Activated CD4-positive, alpha-beta T cell treated with anti-CD3 and anti-CD28 coated beads, Interleukin-2, Interleukin-6, amounts not matched to agents 100 ng/mL and 50 ng/mL, durations not matched to agents 16 hours and 8 hours (primary cell): ENCODE measurements at places on chromosomes 13 and 19.
A peak's percentile ranks its signal among the peaks of the same experiment; 100 is the strongest.

GRCh38 chr13:20891034-20891433, 11.5 kb downstream of the XPO4 start:
- DNase-seq, result no peak

DNA sequence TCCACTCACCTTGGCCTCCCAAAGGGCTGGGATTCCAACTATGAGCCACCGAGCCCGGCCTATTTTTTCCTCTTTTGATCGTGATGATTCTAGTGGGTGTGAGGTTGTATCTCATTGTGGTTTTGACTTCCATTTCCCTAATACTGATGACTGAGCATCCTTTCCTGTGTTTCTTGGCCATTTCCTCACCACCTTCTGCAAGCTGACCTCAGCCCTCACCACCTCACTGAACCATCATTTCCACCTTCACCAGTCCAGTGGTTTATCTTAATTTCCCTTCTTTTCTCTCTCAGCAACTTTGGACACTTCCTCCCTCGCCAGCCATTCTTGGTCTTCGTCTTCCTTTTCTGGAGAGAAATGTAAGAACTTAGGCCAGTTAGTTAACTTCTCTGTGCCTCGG, 13.0 kb upstream of the BICRA start:
- DNase-seq, result peak; percentile 23

DNA sequence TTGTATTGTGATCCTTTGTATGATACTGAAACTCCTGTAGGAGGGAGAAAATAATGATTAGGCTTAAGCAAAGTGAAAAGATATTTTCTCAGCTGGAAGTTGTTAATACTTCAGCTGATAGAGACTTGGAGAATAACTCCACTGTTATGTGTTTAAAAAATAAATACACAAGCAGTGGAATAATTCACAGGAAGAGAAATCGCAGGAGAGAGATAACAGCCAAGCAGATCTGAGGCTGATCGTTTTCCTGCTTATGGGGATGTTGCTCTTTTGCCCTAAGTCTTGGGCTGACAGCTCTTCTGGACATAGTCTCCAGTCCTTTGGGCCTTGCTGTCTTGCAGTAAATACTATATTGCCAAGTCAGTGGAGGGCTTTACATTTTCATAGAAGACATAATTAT, 93.3 kb downstream of the OLFM4 start:
- no peak for DNase-seq

GRCh38 chr19:9597027-9597426, 12.7 kb upstream of the ZNF121 start:
- peak; percentile 55 for DNase-seq

DNA sequence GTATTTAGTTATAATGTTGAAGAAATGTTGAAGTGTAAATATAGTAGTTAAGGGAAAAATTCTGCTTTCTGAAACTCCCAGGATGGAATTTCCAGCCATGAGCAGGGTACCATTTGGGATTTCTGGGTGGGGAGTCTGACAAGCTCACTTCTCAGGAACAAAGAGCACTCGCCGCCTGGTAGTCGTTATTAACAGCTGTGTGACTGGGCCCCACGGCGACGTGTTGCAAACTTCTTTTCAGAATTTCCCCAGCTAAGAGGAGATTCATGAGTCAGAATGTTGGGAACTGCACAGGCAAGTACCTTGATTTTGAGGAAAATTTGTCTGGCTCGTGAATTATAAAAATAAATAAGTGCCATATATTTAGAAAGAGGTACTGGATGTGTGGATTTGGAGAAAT, 103.7 kb downstream of the LACC1 start:
- DNase-seq, result no peak

- no peak for DNase-seq
Measured at GRCh38 chr19:46481947-46482346, 10.6 kb upstream of the PNMA8A start.

GRCh38 chr19:18832306-18833140, 764 bp downstream of the UPF1 start:
- peak; percentile 41 for DNase-seq

DNA sequence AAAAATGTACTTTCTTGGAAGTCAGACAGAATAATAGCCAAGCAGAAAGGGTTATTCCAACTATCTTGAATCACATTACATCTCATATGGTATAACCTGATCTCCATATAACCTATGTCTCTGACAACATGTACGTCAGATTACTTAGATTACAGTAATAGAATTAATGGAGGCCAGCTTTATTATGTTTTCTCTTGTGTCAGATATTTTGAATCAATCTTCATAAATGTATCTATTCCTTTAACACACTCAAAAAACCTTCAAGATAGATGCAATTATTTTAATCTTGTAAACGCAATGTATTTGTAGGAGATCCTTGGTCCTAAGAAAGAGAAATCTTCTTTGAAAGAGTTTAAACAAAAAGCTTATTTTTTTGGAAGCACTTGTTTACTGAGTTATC, 188.4 kb upstream of the KLF12 start:
- DNase-seq, result no peak

GRCh38 chr19:41649827-41650226, 23.0 kb upstream of the CEACAM4 start:
- DNase-seq, result no peak

DNA sequence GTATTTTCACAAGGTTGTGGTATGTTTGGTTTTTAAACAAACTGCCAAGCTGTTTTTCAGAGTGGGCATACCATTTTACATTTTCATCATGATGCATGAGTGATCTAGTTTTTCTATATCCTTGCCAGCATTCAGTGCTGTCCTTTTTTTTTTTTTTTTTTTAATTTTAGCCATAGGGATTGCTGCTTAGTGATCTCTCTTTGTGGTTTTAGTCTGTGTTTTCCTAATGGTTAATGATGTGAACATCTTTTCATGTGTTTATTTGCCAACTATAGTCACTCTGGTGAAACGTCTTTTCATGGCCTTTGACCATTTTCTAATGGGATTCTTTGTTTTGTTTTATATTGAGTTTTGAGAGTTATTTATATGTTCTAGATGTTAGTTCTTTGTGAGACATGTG, 59.7 kb downstream of the SHISA2 start:
- no peak for DNase-seq

DNA sequence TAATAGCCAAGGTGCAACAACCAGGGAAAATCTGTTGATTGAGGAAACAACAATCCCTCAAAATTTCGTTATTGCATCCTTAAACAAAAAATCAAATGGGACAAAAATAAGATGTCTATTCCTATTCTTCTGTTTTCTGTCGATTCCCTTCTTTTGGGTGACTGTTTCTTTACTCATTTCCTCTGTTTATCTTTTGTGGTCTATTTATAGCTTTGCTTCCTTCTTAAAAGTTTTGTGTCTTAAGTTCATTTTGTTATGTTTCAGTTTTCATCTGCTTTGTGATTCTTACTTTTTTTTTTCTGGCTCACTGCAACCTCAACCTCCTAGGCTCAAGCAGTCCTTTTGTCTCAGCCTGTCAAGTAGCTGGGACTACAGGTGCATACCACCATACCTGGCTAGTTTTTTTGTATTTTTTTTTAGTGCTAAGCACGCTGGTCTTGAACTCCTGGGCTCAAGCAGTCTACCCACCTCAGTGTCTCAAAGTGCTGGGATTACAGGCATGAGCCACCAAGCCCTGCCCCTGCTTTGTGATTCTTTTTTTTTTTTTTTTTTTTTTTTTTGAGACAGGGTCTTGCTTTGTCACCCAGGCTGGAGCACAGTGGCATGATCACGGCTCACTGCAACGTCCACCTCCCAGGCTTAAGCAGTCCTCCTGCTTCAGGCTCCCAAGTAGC, 10.4 kb downstream of the ZNF146 start:
- no peak for DNase-seq

DNA sequence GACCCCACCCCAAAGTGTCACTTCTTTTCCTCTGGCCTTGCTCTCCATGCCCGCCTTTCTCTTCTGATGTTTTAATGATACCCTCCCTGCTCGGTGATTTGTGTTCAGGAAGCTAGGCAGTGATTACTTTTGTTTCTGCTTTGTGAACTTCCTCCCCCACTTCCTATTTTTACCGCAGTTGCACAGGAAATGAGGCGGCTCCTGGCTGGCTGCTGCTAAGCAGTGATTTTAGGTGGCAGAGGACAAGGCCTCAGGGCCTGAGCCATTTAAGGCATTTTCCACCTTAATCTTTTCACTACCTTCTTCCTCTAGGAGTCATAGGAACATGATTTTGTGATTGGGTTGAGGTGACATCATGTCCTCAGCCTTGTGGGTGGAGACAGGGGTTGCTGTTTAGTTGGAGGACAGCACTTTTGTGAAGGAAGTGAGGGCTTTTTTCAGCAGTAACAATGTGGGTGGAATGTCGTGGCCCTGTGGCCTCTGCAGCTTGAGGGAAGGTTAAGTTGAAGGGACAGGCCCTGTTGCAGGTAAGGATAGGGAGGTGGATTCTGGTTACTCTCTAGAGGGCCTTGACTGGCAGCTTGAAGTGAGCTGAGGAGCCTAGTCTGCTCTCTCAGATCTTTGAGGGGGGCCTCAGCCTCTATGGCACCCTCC, 15.7 kb downstream of the GARRE1 start:
- peak; percentile 87 for DNase-seq

- DNase-seq, result no peak
Measured at GRCh38 chr19:45824041-45824471, 8.9 kb upstream of the RSPH6A start.

- DNase-seq, result no peak
Measured at GRCh38 chr19:10013834-10014618, 743 bp downstream of the RDH8 start.

- DNase-seq, result peak; percentile 13
Measured at GRCh38 chr19:11736696-11737095, 2.0 kb downstream of the ZNF823 start.

- no peak for DNase-seq
Measured at GRCh38 chr13:37123337-37123736, 17.9 kb upstream of the CSNK1A1L start.

GRCh38 chr13:105139048-105139379, 1396.4 kb downstream of the EFNB2 start:
- no peak for DNase-seq
